ENCODE measurements at places on chromosomes 4 and X.

DNA sequence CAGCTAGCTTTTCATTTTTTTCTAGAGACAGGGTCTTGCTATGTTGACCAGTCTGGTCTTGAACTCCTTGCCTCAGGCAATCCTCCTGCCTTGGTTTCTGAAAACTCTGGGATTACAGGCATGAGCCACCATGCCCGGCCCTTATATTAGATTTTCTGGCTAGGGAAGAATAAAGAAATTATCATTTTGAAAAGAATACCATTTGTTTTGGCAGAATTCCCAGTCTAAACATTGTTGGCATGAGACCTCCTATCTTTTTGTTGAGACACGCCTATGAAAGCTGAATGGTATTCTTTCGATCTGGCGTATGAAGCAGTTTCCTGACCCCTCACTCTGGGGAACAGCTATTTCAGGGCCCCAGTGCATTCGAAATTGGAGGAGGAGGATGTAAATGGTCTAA, 107.0 kb downstream of the REPS2 start:
- no peak for DNase-seq

DNA sequence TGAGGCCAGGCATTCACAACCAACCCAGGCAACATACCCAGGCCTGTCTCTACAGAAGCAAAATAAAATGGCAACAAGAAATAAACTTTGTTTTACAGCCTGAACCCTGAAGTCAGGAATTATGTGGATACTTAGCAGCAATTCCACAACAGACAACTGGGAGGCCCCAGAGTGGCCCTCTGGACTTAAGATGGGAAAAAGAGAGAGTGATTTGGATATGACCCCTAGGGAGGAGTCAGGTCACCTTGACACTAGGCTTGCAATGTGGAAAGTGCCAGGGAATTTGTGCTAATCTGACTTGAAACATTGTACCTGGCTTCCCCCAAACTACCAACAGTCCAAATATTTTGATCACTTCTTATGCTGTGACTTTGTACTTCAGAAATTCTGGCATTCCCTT, 193.1 kb downstream of the PARM1 start:
- DNase-seq: no peak

DNA sequence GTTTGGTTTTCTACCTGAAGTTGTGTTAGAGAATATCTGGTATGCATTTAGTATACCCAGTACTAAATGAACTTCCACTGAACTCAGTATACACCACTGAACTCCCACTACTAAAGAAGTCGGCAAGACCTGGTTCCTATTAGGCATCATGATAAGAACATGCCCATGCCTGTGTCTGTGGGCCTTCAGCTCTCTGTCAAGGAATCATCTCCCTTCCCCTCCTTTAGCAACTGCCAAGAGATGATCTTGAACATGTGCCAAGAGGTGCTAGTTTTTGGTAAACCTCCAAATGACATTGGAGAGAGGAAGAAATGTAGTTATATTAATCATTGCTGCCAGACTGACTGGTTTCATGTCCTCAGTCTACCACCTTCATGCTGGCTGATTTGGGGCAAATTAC, 113.2 kb downstream of the ATP10D start:
- DNase-seq: no peak

GRCh38 chr4:94673961-94674360, 83.8 kb upstream of the BMPR1B start:
- no peak for DNase-seq

GRCh38 chrX:19599253-19599652, 83.9 kb upstream of the MAP3K15 start:
- DNase-seq: no peak

DNA sequence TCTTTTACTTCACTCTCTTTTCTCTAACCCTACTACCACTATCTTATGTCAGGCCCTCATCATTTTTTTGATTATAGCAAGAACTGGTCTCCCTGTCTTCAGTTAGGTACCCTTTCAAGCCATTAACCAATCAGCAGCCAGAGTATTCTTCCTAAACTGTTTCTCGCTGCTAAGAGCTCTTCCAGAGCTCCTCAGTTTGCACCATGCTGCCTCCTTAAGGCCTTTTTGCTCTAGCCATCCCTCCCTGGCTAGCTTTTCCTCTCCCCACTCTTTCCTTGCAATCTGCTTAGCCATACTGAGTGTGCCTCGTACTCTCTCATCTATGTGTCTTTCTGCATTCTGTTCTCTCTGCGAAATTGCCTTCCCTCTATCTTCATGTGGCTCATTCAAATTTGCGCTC, 32.9 kb downstream of the KIF4A start:
- DNase-seq: no peak

- DNase-seq: no peak
These were observed 6.5 kb upstream of the RNF4 start for GRCh38 chr4:2462218-2462991.

DNA sequence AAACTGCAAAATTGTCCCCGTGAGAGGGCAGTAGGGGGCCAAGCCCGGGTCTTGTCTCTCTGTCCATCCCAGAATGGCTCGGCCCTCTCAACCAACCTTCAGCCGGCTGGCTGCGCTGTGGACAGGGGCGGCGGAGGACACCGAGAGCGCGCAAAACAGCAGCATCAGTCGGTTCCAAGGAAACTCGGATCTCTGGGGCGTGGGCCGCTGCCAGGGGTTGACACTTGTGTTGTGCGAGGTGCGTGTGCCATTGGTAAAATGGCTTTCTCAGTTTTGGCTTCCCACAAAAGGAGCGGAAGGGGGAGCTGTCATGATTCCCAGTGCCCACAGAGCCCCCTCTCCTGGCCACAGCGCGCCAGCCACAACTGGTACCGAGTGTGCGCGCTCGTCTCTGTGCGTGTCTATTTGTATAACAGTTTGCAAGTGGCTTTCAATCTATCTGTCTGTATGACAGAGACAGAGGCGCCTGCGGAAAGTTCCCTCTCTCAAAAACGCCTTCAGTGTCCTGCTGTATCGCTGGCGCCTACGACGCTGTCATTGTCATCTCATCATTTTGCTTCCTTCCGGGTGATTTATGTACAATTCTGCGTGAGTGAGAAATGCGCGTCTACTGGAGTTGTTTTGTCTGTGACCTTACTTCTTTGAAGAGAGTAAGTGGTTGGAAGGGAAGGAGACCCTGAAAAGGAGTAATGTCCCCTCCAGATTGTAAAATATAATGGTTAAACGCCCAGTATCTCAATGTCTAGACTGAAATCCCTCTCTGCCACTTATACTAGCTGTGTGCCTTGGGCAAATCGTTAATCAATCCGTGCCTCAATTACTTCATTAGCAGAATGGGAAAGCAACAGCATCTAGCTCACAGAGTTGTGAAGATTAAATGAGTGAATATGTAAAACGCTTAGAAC, 1.8 kb downstream of the DKK2 start:
- no peak for DNase-seq

GRCh38 chr4:15533817-15534216, 64.1 kb downstream of the CC2D2A start:
- DNase-seq: no peak

DNA sequence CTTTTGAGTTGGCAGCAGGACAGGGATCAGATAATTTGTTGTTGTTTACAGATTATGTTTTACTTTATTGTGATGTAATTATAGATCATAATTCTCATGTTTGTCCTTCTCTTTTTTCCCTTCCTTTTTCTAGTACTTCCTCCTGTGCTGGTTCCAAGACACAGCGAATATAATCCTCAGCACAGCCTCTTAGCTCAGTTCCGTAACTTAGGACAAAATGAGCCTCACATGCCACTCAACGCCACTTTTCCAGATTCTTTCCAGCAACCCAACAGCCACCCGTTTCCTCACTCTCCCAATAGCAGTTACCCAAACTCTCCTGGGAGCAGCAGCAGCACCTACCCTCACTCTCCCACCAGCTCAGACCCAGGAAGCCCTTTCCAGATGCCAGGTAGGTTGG, 58.0 kb downstream of the SMAD1 start:
- no peak for DNase-seq

GRCh38 chr4:113845138-113845537, 83.6 kb upstream of the CAMK2D start:
- DNase-seq: no peak

DNA sequence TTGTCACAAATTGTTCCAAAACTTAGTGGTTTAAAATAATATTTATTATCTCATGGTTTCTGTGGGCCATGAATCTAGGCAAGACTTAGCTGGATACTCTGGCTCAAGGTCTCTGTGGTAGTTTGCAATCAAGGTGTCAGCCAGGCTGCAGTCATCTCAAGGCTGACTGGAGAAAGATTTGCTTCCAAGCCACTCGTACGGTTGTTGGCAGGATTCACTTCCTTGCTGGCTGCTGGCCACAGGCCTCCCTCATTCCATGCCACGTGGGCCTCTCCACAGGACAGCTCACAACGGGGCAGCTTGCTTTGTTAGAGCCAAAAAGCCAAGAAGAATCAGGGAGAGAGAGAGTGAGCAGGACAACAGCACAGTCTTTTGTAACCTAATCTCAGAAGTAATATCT, 101.4 kb downstream of the WWC2 start:
- DNase-seq: no peak

- no peak for DNase-seq
These were observed 37.8 kb downstream of the ADD1 start for GRCh38 chr4:2881431-2881830.

DNA sequence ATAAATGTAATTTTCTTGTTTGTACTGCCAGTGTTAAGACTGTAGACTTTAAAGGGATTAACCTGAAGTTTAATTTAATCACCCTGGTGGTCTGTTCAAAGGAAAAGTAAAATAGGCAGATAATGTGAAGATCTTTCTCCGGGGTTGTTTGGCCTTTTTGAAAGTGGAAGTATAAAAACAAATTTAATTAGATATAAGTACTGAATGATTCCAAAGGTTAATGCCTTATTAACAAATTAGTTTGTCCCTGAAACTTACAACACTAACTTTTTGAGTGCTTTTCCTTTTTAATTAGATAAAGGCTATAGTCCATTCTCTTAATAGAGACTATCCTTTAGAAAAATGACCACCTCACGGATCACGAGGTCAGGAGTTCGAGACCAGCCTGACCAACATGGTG, 10.4 kb upstream of the PGAM4 start:
- DNase-seq: no peak

- DNase-seq: no peak
These were observed 179.5 kb upstream of the FTHL17 start for GRCh38 chrX:31251336-31251735.

GRCh38 chr4:173537613-173538147, 7.7 kb upstream of the HAND2 start:
- no peak for DNase-seq

DNA sequence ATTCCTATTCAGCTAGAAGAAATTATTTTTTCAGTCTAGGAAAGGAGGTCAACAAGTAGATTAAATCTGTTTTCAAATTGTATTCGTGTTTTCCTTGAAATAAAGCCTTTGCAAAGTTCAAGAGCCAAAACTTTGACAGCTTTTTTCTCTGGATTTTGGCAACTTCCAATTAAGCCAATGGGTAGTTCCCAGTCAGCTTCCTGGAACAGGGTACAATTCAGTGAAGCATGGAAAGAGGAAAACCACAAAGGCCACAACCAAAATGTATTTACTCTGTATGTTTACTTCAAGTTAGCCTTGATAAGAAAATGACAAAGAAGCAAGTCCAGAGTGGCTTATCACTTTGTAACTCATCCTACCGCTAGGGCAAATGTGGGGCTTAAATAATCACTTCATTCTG, 188.6 kb downstream of the COMMD8 start:
- DNase-seq: no peak

DNA sequence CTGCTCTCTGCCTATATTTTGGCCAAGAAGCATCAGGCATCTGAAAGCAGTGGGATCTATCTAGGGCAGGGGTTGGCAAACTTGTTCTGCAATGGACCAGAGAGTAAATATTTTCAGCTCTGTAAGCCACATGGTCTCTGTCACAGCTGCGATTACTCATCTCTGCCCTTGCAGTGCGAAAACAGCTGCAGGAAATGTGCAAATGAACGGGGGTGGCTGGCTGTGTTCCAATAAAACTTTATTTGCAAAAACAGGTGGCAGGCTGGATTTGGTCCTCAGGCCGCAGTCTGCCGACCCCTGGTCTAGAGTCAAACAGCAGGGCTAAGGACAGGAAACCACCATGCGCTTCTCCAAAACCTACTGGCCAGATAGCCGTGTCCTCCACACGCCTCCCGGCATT, 48.6 kb downstream of the ACOX3 start:
- DNase-seq: no peak

- no peak for DNase-seq
These were observed 66.5 kb downstream of the CHIC2 start for GRCh38 chr4:53997898-53998297.

GRCh38 chr4:145818011-145818410, 120.6 kb downstream of the ZNF827 start:
- no peak for DNase-seq

DNA sequence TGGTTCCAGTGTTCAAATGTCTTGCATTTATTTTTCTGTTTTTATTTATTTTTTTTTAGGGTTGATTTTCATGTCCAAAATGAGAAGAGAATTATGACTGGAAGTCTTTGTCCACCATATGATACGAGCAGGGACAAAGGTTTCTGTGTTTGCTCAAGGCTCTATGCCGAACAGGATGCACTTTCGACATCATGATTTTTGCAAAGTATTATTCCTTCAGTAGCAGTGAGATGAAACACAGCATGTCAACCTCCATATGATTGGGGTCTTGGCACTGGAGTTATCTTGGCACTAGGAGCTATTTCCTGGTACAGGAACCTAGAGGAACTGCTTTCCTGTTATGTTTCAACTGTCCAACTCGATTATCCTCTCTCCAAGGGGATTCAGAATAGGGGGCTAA, 72.6 kb downstream of the UCHL1 start:
- DNase-seq: no peak

- DNase-seq: no peak
These were observed 47.5 kb upstream of the FAM120C start for GRCh38 chrX:54230435-54231148.

- DNase-seq: no peak
These were observed 793 bp downstream of the ARSJ start for GRCh38 chr4:113978561-113979147.

DNA sequence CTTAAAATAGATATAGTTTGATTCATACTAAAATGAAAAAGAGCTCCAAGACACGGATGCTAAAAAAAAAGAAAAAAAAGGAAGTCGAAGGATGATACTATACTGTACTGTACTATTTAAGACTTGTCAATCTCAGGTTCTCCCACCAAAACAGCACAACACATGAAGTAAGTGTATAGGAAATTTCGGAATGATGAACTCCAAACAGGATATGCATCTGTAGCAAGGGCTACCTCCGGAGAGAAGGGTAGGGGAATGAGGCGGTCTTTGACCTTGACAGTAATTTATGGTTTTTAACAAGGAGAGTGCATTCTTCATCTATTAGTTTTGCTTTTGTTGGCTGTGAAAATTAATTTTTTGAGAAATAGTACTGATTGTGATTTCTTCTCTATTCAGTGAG, 541 bp upstream of the FIP1L1 start:
- no peak for DNase-seq

- DNase-seq: no peak
These were observed 21.3 kb downstream of the ABCG2 start for GRCh38 chr4:88137112-88137511.

DNA sequence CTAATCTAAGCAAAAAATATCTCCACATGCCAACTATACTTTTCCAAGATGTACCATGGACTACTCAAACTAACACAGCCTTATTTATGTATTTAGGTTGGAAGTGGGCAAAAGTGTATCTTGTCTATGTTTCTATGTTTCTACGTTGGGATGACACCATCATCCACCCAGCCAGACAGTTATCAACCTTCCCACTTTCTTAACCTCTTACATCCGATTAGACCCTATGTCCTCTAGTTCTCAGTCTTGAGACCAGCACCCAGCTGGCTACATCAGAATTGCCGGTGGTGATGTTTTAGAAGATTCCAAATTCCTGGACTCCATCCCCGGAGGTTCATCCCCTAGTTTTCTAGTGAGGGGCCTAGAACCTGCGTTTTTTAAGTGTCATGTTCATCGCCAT, 1.0 kb upstream of the AASDH start:
- DNase-seq: no peak
